ENCODE measurements at places on chromosomes 13 and 19.

DNA sequence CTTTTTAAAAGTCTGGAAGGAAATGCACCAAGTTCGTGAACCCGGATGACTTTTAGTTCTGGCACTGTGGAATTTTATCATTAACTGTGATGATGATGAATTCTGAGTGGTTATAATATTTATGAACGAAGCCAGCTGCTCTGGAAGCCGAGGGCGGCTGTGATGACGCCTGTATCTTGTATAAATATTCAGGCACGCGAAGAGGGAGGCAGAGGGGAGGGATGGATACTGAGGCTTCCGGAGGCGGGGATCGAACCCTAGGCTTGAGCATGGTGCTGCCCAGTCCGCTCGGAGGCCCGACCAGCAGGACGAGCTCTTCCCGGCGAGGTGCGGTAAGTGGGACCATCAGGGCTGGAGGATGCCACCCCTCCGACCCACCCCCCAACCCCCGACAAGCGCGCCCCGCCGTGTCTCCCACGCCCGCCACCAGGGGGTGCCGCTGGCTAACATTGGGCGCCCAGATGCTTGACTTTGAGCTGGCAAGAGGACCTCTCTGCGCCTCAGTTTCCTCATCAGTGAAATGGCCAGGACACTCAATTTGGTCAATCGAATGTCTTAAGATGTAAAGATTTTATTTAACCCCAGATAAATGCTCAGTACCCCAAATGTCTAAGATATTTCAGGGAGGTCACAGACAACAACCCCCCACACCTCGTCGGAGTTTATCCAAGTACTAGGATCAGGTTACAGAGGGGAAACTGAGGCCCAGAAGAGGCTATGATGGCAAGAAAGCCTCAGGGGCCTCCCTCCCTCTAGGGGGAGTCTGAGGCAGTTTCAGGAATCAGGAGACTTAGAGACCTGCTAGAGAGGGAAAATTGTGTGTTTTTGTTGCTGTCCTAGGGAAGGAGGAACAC is 4.5 kb upstream of the RAB3A start:
- DNase-seq = peak; percentile 87

DNA sequence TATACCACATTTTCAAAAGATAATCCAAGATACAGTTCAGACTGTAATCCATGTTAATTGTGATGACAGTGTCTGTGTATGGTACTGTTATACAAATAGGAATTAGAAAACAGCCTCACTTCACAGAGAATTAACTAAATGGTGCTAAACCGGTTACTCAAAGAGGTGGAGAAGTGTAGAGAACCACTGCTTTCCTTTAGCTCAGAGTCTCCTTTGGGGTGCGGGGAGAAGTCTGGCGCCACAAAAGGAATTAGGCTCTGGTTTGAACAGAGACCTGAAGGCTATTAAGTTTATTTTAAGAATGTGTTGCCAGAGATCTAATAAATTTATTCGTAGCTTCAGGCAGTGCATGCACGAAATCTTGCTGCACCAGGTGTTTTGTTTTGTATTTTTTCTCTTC is 65.8 kb downstream of the FREM2 start:
- peak; percentile 46 for DNase-seq

DNA sequence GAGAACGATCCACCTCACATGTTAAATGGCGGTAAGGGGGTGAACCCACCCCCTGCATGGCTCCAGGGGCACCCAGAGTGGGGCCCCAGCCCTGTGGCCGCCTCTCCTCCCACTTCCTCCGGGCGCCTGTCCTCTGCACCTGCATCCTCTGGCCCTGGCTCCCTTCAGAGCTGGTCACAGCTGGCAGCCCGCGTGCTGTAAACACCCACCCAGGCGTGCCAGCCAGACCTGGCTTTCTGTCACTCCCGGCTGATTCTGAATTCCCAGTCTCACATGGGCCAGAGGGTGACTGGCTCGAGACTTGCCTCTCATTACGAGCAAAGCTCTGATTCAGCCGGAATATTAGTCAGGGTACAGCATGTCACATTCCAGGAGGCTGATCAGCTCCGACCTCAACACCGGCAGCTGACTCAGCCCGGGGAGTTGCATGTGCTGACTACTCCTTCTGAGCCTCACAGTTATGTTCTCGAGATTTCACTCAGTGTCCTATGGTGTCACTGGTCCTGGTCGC is 75.1 kb downstream of the GNG7 start:
- DNase-seq = no peak

DNA sequence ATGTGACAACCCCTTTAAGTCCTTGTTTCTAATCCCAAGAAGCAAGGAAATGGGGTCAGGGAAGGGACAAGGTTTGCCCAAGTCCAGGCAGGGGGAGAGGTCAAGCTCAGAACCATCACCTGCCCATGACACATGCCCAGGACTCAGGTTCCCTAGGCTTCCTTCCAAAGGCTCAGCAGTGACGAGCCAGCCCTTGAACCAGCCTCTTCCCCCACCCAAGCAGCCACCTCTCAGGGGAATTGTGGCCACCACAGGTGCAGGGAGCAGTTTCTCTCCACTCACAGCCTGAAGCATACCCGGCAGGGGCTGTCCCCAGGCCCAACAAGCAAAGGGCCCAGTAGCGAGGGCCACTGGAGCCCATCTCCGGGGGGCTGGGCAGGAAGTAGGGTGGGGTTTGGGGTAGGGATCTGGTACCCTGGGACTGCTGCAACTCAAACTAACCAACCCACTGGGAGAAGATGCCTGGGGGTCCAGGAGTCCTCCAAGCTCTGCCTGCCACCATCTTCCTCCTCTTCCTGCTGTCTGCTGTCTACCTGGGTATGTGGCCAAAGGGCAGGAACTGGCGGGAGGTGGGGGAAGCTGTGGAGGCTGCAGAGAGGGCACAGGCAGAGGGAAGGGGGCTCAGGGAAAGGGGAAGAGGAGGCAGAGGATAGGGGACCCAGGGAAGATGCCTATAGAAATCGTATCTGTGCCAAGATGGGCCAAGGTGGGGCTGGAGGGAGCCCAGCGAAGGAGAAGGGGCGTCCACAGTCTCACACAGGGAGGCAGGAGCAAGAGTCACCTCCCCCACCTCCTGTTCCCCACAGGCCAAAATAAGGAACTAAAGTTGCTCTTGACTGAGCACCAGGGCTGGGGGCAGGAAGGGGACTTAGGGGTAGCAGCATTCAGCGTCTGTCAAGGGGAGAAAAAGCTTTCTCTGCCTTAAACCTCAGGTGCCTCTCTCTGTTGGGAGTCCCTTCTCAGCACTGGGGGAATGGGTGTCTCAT is at the start of gene CD79A:
CD79A (plus strand) TSS at position 433 of the 986 bp plus-strand sequence; CDS start at position 459, 26 bp downstream.
- no peak for DNase-seq

- no peak for DNase-seq
Observed at GRCh38 chr19:46036744-46037128, 4.1 kb downstream of the IGFL4 start.

DNA sequence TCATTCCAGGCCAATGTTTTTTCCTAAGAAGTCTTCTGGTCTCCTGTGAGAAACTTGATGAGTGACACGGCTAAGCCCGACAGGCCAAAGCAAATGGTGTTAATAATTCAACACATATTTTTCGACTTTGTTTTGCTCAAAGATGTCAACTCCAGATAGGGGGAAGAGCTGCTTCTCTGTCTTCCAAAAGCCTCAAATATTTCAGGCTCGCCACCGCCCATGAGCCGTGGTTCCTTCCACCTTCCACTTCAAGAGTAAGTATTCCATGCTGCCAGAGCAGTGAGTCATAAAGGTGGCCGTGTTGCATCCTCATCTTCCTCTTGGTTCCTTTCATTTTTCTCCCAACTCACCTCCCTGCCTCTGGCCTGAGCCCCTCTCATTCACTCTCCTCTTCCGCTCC is 272.6 kb downstream of the EFNB2 start:
- DNase-seq = no peak

DNA sequence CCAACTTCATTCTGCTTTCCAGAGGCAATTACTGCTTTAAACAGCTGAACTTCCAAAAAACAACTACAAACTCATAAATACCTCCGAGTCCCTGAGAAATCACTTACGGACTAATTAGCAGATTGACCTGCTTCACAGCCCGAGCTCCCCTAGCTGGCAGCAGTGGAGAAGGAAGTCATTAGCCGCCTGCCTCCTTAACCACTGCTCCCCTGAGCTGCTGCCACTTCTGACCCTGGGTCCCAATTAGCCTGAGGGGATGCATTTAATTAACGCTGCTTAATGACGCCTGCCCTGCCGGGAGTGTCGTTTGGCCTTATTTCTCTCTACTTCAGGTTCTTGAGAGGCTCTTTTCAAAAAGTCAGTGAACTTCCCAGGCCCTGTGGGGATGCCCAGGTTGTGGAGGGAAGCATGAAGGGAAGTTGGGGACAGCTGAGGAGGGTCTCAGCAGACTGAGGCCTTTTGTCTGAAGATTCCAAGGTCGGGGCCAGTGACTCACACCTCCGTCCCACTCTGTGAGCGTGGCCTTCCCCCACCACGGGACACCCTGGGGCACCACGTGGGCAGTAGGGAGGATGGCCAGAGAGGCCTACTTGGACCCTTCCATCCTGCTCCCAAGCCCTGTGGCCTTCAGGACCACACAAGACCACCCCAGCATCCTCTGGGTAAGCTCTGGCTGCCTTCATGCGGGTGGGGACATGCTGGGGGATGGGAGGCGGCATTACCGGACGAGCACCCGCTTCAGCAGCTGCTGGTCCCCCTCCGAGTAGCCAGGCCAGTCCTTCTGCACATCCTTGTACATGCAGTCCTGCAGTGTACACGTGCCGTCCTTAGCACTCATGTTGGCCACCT is 19.8 kb upstream of the ISYNA1 start:
- DNase-seq = no peak

- DNase-seq = peak; percentile 79
Observed at GRCh38 chr19:34712395-34713261, 21.4 kb upstream of the ZNF181 start.

GRCh38 chr19:36207605-36208252 is 6.7 kb downstream of the ZNF565 start:
- no peak for DNase-seq

- DNase-seq = no peak
Observed at GRCh38 chr19:7897292-7897691, 6.4 kb upstream of the MAP2K7 start.

DNA sequence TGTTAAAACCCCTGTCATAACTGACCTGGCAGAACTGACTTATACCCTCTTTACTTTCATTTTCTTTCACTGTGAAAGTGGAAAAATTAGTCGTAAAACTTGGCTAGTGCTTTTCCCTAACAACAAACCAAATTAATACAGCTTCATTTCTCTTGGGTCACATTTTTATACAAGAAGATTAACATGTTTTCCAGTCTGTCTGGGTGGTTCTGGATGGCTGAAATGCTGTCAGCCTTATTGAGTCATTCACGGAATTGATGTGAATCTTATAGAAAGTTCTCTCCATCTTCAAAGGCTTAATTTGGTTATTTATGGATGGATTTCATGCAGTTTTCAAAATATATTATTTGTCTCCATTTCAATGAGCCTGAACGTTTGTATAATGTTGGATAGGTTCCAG is 440.0 kb downstream of the KCTD12 start:
- DNase-seq = no peak

DNA sequence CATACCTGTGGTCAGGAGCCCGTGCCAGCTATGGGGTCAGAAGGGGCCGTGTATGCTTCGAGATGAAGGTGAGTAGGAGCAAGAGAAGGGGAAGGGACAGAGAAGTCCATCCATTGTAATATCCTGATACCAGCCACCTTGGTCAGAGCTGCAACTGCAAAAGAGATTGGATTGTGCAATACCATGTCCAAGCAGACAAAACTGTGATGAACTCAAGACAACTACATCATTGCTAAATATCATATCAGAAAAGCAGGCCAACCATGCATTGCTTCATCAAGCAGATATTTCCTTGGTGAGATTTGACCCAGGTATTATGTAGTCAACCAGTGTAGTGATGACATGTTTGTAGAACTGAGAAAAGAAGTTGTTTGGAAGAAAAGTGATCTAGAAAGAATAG is 12.1 kb downstream of the HNRNPUL1 start:
- DNase-seq = no peak

DNA sequence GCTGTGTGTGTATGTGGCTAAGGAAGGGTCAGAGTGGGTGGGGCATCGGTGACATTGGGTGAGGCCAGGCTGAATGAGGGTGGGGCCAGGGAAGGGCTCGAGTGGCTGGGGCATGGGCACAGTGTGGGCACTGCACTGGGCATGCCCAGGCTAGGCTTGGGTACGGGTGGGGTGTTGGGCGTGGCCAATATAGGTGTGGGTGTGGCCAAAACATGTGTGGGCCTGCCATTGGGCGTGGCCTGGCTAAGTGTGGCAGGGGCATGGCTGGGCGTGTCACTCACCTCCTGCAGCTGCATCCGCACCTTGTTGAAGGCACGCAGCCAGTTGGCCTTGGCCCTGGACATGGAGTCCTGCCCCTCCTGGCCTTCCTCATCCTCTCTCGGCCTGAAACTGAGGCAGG is 33.2 kb downstream of the UNC13A start:
- peak; percentile 65 for DNase-seq

DNA sequence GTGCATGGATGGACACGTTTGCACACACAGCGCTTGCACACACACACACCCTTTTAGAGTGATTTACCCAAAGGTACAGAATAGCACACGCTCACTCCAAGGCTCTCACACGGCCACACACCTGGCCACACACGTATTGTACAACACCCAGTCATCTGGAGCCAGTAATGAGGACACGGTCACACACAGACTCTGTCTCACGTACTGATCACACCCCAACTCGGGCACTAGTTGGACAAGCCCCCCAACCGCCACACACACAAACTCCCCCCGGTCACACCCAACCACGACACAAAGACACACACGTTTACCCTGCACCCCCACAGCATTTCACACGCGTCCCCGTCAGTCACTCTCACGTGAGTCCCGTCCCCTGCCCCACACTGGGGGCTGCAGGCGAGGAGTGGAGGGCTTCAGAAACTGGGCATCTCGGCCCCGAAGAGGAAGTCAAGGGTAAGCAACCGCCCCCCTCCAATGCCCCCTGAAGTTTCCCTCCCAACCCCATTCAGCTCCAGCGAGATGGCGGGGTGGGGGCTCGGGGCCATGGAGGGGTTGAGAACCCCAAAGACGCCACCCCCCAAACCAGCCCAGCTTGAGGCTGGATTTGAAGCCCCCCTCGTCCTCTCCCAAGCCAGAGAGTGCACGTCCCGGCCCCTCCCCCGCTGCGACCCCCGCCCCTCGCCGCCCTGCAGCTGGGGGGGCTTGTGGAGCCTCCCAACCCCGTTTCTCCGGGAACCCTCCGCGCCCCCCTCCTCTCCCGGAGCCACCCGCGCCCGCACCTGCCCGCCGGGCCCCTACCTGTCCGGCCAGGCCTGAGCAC is 599 bp downstream of the OLFM2 start:
- peak; percentile 52 for DNase-seq

DNA sequence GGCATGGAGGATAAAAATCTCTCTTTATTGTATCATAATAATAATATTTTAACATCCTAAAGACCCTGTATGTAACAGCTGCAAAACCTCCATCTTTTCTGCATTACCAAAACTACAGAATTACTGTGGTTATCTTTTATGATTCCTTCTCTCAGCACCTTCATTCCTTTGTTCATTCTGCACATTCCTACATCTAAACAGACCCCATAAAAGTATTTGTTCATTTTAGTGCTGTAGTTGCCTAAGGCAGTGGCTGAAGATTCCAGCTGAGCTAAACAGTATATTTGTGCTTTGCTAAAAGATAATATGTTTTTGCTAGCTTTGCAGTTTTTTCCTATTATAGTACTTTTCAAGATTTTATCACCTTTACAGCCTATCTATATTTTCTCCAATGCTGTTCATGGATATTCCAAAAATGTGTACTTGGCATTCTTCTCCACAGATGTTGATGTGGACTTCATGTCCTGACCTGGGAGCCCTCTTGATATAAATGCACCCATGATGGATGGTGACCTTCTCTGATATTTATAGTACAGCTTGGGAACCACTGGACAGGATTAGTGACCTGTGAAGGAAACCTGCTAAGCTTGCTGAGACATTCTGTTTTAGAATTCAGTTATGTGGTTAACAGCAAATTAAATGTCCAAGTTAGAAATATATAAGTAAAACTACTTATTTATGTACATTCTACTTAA is 2832.9 kb upstream of the PCDH20 start:
- DNase-seq = no peak

- peak; percentile 93 for DNase-seq
Observed at GRCh38 chr13:26482451-26483197, 74.9 kb upstream of the WASF3 start.
